ENCODE measurements at places on chromosomes 4 and X.

DNA sequence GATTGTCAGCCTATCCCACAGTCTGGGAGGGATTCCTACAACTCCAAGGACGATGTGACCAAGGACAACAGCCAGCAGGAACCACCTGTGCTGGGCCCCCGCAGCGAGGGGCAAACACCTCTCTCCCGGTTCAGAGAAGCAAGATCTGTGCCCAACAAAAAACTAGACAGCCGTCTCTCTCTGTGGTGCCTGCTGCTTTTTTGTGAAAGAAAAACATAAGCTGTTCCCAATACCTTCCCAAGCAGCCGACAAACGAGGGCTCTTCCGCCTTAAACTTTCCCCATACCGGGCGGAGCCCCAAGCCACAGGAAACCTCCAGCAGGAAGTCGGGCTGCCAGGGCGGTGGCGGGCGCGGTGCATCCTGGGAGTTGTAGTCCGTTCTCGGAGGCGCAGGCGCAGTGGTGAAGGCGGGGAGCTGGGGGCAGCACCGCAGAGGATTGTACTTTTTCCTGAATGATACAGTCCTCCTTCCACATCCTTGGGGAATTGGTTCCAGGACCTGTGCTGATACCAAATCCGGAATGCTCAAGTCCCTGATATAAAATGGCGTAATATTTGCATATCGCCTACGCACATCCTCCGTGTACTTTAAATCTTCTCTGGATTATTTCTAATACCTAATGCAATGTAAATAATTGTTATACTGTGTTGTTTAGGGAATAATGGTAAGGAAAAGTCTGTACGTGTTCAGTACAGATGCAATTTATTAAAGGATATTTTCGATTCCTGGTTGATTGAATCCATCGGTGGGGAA, 63.1 kb upstream of the IRF2 start:
- DNase-seq: peak; percentile 72

- DNase-seq: no peak
Observed at GRCh38 chr4:83178029-83178428, 63.5 kb upstream of the PLAC8 start.

DNA sequence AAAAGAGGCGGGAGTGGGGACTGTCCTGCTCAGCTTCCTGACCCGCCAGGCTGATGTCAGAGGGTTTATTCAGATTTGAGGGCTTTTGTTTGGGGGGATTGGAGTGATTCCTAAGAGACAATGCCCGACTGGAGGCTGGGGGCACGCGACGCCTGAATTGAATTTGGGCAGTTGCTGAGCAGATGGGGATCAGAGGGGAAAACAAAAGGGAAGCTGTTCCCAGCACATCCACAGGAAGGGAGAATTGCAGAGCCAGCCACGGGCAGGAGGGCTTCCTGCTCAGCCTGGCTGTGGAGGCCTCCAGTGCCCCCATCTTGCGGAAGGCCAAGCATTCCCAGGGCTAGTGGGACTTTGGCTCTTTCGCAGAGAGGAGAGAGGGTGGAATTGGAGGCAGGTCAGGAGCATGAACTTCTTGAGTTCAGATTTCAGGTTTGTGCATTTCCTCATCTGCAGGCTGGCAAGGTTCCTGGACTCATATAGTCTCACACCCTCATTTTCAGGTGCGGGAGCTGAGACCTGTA, 162.8 kb downstream of the NHS start:
- DNase-seq: no peak

DNA sequence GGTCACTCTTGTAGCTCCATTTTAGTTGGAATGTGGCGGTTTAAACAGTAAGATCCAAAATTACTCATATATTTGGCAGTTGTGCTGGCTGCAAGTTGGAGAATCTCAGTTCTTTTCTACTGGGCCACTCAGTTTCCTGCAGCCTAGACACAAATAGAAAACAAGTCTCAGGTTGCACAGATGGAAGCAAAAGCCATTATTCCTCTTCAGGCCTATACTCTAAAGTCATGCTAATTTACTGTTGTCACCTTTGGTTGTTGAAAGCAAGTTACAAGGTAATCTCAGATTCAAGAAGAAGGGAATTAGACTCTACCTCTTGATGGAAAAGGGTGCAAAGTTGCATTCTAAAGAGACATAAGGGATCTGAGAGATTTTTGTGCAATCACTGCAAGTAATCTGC, 345.4 kb downstream of the ADAM29 start:
- no peak for DNase-seq

GRCh38 chr4:56342746-56343145, 44.5 kb downstream of the AASDH start:
- DNase-seq: no peak

- no peak for DNase-seq
Observed at GRCh38 chrX:63784902-63785707, at the start of gene ARHGEF9. Gene ARHGEF9 (minus strand): TSS chrX:63785214. CDS start chrX:63785145, 69 bp downstream.

- no peak for DNase-seq
Observed at GRCh38 chr4:89727238-89727637, 109.7 kb downstream of the SNCA start.

Measured in retinal pigment epithelial cell (primary cell).